ENCODE measurements at places on chromosomes 6 and 20.

DNA sequence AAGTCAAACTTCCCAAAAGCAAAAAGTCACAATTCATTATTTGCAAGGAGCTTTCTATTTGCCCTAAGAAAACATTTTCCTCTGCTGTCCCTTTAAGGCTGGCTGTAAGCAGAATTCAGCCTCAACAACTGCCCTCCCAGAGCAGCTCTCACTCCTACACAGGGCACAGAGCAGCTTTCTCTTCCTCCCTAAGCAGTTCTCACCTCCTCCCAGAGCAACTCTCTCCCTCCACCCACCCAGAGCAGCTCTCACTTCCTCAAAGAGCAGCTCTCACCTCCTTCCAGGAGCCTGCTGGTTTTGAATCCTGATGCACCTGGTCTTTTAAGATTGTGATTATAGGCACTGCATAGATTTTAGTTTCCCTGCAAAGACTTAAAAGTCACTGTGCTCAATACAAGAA, 120.6 kb upstream of the TMEM181 start:
- no peak for DNase-seq

DNA sequence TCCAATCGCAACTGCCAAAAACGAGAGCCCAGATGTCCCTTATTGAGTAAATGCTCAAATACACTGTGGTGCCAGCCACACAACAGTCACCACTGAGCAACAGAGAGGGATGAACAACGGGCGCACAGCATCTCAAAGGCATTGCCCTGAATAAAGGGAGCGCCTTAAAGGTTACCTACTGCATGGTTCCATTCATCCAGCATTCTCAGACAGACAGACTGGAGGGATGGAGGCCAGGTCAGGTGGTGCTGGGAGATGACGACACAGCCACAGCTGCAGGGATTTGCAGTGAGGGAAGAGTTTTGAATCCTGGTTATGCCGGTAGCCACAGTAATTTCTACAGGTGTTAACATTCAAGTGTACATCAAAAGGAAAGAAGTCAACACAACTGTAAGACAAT, 615.5 kb upstream of the AGPAT4 start:
- DNase-seq: no peak

DNA sequence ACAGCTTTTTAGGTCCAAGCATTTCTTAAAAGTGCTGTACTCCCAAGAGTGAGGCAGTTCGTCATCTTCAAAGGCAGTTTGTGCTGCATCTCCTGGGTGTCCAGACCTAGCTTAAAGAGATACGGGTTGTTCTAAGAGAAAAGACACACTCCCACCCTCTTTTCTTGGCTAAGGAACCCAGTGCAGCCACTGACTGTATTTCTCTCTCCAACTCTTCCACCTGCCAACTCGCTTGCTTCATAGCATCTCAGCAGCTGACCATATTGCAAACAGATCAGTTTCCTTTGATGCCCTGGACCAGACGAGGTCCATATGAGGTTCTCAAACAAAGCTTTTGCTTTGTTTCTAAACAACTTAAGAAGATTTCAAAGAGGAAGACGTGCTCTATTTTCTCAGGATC, 101.1 kb downstream of the ISM1 start:
- DNase-seq: no peak

DNA sequence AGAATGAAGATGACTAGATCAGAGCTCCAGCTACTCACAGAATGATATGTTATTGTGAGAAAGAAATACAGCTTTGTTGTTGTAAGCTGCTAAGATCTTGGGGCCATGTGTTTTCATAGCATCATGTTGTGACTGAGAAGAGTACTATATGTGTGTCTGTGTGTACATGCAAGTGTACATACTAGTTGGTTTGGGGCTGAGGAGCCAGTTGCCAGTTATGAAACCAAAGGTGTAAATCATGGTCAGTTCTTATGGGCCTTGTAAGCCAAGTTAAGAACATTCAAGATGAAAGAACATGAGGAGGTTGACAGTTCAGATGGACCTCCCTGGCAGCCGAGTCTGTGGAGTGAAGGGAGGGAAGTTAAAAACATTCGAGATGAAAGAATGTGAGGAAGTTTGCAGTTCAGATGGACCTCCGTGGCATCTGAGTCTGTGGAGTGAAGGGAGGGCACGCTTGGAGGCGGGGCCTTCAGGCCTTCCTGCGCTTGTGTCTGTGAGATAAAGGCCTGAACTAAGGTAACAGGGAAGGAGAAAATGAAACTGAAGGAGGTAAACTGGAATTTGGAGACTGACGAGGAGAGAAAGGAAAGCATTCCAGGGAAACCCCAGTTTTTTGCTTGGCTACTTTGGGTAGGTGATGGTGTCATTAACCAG, 13.9 kb downstream of the AFDN start:
- no peak for DNase-seq

GRCh38 chr20:63917811-63918210, 22.9 kb downstream of the DNAJC5 start:
- DNase-seq: no peak

- no peak for DNase-seq
Observed at GRCh38 chr20:63749597-63750508, 10.3 kb downstream of the SLC2A4RG start.

- no peak for DNase-seq
Observed at GRCh38 chr6:32847004-32847403, 3.2 kb upstream of the PSMB8 start.

GRCh38 chr20:57061051-57061900, 205.2 kb downstream of the BMP7 start:
- DNase-seq: no peak

DNA sequence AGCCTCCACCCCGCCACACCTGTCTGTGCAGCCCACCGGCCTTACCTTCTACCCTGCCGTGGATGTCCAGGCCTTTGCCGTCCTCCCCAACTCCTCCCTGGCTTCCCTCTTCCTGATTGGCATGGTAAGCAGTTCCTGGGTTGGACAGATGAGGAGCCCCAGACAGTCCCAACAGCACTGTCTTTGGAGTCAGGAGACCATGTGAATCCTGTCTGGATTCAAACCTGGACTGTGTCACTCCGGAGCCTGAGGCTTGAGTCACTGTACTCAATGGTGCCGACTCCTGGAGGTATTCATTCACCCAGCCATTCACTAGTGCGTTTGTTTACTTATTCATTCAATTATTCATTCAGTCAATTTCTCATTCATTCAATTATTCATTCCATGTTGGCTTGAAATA, 20.0 kb upstream of the LBP start:
- DNase-seq: no peak

DNA sequence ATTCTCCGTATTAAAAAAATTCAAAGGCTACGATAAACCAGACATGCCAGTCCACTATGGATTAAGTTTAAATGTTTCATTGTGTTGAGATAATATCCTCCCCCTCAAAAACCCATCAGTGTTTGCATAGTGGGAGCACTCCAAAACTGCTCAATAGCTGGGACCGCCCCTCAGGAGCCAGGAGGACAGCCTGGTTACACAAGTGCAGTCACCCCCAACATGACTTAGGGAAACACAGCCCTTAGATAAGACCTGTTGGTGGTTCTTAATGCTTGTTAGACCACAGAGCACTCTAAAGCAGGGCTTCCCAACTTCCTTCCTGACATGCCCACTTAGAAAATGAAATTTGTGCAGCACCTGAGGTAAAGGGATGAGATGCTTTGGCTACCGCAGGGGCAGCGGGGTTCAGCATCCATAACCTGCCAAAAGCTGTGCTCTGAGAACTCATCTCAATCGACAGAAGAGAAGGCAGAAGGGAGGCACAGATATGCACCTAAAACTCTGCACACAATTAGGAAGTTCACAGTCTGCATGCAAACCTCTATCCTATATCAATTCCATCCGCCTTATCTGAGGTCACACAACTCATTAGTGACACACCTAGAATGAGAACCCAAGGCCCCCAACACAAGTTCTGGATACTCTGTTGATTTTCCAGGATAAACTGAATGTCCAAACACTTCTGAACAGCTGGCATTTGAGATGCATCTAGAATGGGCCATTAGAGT, 74.3 kb downstream of the RALGAPA2 start:
- DNase-seq: no peak

DNA sequence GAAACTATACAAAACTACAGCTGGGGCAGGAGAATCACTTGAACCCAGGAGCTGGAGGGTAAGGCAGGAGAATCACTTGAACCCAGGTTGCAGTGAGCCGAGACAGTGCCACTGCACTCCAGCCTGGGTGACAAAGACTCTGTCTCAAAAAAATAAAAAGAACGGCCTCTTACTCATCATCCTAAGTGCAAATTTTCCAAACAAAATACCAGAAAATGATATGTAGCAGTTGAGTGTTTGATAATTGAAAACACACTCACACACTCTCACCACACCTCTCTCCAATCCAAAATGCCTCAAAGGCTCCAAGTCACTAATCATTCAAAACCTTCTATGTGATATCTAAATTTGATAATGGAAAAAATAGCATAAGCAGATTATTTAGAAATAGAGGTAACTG, 198.6 kb upstream of the SHLD1 start:
- no peak for DNase-seq

DNA sequence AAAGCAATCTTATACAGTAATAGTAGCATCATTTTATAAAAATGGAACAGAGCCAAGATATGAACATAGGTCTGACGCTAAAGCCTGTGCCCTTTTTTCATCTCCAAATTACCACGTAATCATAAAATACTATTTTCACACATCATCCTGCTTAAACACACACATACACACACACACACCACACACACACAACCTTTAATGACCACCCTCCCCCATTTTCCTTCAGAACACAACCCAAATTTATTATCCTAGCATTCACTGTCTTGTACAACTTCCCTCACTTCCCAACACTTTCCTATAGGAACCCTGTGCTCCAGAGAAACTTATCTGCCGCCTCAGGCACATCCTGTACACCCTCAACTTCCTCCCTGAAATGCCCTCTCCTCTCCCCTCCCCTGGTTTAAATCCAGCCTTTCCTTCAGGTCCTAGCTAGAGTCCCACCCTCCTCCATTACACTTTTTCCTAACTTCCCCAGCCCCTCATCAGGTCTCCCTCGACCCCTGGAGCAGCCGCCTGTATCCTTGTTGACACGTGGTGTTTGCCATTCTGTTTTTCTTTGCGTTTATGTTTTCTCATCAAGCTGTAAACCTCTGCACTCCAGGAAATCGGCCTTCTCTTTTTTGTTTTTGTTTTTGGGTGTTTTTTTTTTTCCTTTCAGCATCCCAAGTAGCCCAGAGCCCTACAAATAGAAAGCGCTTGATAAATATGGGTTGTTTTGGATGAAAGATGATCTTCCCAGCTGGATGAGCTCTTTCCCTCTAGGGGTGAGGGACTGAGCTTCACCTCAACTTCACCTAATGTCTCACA, 968 bp upstream of the MMP24 start:
- no peak for DNase-seq

DNA sequence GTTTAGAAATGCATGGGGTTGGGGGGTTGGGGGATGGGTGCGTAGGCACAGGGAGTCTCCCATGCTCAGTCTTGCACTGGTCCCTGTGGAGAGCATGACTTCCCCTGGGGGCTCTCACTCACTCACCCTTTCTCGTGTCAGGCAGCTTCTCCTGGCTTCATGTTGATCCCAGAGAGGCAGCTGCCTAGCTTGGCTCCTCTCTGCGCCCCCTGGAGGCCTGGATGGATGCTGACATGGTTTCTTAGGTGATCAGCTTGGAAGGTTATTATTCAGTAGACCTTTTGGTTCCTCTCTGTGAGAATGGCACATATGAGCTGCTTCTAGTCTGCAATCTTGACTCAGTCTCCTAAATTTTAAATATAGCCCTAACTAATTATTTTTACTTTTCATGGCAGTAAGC, 109.3 kb upstream of the FAM83B start:
- no peak for DNase-seq
